ENCODE measurements at places on chromosomes 4 and X. TPM values are rescaled to one million over a fixed set of nuclear protein-coding genes. Genes with fewer than 3 reads are reported as not detected.

The MAGEB17 gene
- not detected for polyA plus RNA-seq

The DCX gene
- not detected for polyA plus RNA-seq

The HMGN5 gene
- polyA plus RNA-seq = 3.7 TPM

The FAM184B gene
- polyA plus RNA-seq = 0.01 TPM

The WNK3 gene
- 0.24 TPM for polyA plus RNA-seq

The TRPC3 gene
- polyA plus RNA-seq = not detected

The RAB33A gene
- polyA plus RNA-seq = 0.24 TPM

The ACOX3 gene
- 4.4 TPM for polyA plus RNA-seq

All from mammary epithelial cell (primary cell).